NCI-H1417 treated with DMSO at 0.1 percent for 48 hours (cell line): ENCODE measurements at places on chromosomes 6 and 20.

DNA sequence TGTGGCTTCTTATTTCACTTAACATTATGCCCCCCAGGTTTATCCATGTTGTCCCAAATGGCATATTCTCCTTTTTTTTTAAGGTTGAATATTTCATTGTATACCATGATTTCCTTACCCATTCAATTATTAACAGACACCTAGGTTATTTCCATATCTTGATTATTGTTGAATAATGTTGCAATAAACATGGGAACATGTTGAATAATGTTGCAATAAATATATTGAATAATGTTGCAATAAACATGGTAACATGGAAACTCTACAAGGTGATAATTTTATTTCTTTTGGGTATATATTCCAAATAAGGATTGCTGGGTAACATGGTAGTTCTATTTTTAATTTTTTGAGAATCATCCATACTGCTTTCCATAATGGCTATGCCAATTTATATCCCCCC, 648.1 kb downstream of the MMUT start:
- no peak for DNase-seq

- DNase-seq = no peak
These were observed 32.3 kb downstream of the YTHDF1 start for GRCh38 chr20:63183422-63184146.

DNA sequence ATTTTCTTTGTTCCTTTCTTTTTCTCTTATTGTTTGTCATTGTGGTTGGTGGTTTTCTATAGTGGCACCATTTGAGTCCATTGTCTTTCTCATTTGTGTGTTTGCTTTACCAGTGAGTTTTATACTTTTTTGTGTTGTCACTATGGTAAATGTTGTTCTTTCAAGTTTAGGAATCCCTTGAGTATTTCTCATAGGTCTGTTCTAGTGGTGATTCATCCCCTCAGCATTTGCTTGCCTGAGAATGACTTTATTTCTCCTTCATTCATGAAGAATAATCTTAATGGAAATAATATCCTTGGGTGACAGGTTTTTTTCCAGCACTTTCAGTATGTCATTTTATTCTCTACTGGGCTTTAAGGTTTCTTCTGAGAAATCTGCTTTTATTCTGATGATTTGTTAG, 209.2 kb upstream of the ASCC3 start:
- DNase-seq = no peak

DNA sequence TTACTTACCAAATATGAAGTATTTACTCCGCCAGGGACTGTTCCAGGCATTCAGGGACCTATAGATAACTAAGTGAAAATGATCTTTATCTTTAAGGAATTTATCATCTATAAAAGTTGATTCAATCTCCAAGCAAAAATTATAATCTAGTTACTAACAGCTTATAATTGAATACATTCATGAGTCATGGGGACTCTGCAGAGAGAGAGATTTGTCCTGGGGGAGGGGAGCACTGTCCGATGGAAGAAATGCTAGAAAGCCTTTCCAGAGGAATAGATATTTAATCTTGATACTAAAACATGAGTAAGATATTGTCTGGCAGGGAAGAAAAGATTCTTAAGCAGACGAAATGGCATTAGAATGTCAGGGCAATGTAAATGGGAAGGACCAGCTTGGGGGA, 139.3 kb downstream of the CD164 start:
- DNase-seq = no peak

DNA sequence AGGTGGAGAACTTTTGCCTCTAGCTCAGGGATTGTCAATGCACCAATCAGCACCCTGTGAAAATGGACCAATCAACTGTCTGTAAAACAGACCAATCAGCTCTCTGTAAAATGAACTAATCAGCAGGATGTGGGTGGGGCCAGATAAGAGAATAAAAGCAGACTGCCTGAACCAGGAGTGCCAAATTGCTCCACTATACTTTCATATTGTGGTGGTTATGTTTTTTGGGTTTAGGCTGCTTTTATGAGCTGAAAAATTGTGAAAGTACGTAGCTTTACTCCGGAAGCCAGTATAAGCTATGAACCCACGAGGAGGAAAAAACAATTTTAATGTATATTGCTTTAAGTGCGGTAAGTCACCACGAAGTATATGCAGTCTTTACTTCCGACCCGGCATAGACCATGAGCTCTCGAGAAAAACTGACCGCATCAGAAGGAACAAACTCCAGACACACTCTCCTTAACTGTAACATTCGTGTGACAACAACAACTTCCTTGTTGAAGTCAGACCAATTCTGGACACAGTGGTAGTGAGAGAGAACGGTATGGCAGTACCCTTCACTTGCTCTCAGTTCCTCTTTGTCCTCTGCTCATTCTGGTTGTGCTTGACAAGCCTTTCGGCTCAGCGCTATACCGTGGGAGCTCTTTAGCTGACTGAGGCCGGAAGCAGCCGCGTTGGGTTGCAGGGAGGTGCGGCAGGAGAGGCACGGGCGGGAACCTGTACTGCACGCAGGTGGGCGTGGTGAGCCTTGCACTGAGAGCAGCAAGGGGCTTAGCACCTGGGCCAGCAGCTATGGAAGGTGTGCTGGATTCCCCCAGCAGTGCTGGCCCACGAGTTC, 81.9 kb upstream of the E2F3 start:
- DNase-seq = no peak

- no peak for DNase-seq
These were observed 21.6 kb downstream of the LY86 start for GRCh38 chr6:6610031-6610591.

GRCh38 chr6:80988286-80988685, 764.2 kb downstream of the TENT5A start:
- DNase-seq = no peak

GRCh38 chr6:160883999-160884398, 107.6 kb upstream of the MAP3K4 start:
- no peak for DNase-seq

- DNase-seq = no peak
These were observed 189.5 kb upstream of the DTNBP1 start for GRCh38 chr6:15852289-15852688.

GRCh38 chr20:63889241-63890200, 5.4 kb upstream of the DNAJC5 start:
- DNase-seq = no peak

GRCh38 chr6:135813401-135813800, 38.1 kb upstream of the PDE7B start:
- DNase-seq = no peak

DNA sequence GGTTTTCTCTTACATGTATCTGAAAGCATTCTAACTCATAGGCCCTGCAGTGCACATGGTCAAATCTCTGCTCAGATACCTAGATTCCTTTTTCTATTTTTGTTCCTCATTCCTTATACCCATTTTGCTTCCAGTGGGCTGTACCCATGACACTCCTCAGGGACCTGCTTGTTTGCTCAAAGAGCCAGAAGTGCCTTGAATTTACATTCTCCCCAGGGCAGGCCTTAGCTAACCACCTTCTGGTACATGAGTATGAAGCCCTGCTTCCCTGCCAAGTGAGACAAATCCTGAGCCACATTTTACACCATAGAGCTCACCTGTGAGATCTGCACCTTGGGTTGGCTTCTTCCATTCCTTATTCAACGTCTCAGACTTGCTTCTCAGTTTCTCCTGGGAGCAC, 326.6 kb upstream of the SASH1 start:
- no peak for DNase-seq

DNA sequence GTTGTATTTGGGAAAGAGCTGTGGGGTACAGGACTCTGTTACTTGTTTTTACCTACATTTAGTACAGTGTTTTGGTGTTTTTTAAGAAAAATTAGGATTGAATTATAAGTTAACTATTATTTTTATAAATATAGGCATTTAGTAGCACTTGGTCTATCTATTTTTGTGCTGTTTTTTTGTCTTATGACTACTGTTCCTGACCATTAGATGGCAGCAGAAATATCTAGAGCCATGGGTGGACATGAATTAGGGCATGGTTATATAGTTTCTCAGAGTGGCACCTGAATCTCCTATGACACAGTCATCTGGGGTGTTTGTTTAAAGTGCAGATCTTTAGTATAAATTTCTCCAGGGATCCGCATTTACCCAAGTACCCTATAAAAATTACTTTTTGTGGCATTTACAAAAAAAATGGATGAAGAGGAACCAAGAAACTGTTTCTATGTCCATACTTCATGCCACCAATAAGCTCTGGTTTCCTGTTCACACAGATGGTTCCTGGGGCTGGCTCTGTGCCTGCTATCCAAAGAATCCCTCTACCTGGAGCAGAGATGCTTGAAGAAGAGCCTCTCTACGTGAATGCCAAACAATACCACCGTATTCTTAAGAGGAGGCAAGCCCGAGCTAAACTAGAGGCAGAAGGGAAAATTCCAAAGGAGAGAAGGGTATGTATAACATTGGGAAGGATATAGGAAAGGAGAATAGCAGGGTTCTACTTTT, 19.8 kb downstream of the NFYA start:
- no peak for DNase-seq

- DNase-seq = no peak
These were observed 153.4 kb downstream of the PHACTR1 start for GRCh38 chr6:12869816-12870432.

- no peak for DNase-seq
These were observed 79.6 kb upstream of the EPB41L1 start for GRCh38 chr20:36074983-36075382.

DNA sequence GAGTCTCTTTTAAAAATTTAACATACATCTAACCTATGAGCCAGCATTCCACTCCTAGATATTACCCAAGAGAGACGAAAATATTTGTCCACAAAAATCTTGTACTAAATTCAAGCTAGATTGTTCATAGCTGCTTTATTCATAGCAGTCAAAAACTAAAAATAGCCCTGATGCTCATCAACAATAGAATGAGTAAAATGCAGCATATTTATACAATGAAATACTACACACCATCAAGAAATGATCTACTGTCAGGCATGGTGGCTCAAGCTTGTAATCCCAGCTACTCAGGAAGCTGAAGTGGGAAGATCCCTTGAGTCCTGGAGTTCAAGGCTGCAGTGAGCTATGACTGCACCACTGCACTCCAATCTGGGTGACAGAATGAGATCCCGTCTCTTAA, 22.0 kb upstream of the SRC start:
- DNase-seq = no peak

DNA sequence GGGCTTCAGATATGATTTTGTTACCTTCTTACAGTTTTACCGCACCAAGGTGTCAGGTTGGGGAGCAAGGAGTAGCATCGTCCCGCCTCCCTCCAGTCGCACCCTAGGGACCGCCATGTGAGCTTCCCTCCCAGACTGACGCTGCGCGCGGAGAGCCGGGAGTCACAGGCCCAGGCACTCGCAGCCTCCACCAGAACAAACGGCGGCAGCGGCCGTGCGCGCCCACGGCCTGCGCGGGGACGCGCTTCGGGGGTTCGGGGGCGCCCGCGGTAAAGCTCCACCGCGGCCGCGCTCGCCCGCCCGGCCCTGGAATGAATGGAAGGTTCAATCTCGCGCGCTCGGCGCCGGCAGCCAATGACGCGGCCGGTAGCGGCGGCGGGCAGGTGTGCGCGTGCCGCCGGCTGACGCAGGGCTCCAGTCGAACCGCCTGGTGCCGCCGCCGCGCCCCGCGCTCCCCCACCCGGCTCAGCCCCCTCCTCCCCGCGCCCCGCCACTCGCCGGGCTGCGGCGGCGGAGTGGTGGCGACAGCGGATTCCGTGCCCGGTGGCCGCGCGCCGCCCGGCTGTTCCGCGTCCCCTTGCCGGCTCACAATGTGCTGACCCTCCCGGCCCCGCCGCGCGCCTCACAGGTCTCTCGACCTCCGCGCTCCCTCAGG, 16.5 kb upstream of the LIN28B start:
- DNase-seq = no peak

GRCh38 chr6:35311390-35312075, 13.9 kb downstream of the DEF6 start:
- DNase-seq = no peak

GRCh38 chr6:149861603-149862423, 2.3 kb downstream of the LRP11 start:
- DNase-seq = no peak

DNA sequence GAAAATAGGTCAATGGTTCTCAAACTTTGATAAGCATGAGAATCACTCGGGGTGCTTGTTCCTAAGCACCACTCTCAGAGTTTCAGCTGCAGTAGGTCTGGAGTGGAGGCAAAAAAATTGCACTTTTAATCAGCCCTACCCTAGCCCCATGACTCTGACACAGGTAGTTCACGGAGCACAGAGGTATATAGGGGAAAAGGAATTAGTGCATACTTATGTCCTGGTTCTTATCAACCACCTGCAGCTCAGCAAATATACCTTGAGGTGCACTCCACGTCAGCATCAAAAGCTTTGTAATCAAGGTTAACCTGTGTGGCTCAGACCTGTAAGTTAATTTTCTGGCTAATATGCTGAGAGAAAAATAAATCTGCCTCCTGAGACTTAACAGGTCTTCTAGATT, 138.8 kb upstream of the HMGN3 start:
- no peak for DNase-seq

DNA sequence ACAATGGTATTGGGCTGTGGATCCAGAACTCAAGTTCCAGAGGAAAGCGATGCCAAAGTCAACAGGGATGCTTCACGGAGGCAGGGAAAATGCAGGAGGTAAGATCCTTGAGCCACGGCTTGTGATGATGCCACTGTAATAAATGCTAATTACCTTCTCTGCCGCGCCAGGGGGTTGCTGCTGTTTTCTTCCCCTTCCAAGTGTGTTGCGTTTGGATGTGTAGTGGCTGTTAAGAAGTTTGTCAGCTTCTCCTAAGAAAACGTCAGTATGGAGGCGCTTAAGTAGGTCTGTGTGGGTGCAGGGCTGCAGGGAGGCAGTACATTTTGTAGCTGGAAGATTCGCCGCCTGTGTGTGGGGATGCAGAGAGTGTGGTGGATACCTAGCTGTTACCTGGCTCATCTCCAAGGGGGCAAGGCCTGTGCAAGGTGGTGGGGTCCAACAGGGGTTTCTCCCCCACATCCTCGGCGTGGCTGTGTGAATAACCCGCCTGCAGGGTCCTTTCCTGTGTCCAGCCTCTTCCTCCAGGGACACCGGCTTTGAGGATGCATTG, 318.7 kb downstream of the CDH4 start:
- no peak for DNase-seq

DNA sequence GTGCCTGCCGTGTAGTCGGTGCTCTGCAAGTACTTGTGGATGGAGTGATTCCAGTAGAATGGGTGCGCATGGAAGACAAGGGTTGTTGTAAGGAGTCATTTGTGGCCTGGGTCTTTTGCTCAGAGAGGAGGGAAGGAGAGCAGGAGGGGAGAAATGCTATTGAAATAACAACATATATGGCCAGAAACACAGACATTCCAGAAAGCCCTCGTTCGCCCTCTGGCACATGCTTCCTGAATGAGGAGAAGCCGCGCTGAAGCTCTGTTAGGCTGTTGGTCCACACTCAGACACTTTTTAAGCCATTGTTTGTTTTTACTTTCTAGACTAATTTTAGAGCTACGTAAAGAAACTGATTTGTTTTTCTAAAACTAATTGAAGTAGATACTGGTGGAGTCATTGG, 107.4 kb downstream of the RPP40 start:
- no peak for DNase-seq

DNA sequence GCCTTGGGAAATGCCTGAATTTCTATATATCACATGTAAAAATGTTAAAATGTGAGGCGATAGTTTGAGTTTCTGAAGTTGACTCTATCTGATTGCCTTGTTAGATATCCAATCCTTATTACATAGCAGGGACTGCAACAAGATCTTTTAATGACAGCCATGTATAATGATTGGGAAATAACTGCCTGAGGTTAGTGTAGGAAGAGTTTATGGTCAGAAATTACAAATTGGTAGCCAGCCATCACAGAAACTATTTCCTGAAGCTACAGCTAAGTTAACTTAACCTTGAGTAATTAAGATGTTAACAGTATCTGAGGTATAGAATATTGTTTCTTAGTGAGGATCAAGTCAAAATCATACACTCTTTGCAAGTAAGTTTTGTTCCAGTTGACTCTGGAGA, 41.0 kb downstream of the AKIRIN2 start:
- DNase-seq = no peak

- DNase-seq = no peak
These were observed 135.1 kb upstream of the COL21A1 start for GRCh38 chr6:56382416-56382940.
